ENCODE measurements at places on chromosomes 4 and X.

DNA sequence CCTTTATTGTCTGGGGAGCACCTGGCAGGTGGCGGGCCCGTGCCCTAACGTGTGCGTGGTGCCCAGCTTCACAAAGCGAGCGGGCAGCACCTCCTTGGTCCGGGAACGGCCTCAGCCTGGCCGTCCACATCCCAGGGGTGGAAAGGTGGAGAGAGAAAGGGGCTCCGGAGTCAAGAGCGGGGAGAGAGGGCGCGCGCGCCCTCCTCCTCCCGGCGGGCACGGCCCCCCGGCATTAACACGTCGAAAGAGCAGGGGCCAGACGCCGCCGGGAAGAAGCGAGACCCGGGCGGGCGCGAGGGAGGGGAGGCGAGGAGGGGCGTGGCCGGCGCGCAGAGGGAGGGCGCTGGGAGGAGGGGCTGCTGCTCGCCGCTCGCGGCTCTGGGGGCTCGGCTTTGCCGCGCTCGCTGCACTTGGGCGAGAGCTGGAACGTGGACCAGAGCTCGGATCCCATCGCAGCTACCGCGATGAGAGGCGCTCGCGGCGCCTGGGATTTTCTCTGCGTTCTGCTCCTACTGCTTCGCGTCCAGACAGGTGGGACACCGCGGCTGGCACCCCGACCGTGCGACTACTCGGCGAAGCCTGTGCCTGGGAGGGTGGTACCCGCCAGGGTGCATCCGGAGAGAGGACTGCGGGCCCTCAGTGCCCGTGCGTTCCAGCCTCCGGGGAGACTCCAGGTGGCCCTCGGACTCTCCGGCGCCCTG lies at the start of gene KIT:
Gene KIT (plus strand): TSS at position 407 of the 701 bp plus-strand sequence. CDS start 58 bp downstream, at position 465.
- DNase-seq: peak; percentile 92

- DNase-seq: no peak
These were observed 17.9 kb downstream of the EXOC1 start for GRCh38 chr4:55871299-55871800.

GRCh38 chrX:48715072-48715471 lies 18.5 kb downstream of the SUV39H1 start:
- DNase-seq: no peak

DNA sequence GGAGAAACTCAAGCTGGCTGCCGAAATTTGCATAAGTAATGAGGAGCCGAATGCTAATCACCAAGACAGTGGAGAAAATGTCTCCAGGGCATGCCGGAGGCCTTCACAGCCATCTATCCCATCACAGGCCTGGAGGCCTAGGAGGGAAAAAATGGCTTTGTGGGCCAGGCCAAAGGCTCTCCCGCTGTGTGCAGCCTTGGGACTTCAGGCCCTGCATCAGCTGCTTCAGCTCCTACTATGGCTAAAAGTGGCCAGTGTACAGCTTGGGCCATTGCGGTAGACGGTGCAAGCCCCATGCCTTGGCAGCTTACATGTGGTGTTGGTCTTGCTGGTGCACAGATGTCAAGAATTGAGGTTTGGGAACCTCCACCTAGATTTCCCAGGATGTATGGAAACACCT lies 162.6 kb upstream of the FAM47A start:
- no peak for DNase-seq

DNA sequence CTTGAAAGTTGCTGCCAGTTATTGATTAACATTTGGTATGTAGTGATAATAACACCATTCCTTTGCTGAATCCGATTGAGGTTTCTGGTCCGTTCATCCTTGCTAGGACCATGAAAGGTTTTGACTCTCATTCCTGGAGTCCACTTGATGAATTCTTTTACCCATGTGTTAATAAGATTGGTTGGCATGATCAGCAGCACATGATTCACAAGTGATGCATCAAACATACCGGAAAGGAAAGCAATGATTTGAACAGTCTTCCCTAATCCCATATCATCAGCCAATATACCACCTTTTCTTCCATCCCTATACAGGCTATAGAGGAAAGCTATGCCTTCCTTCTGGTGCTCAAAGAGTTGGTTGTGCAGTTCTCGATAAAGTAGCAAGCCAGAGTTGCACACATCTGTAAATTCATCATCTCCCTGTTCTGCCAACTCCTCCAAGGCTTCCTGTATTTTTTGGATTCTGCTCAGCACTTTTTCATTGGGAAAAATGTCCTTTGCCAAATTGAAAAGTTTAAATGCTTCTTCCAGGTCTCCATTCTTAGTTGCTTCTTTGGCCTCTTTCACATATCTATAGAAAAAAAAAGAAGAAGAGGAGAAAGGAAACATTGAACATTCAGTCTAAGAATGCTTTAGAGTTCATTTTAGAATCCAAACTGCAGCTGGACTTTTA lies 26.7 kb downstream of the PIN4 start:
- no peak for DNase-seq

GRCh38 chr4:1462768-1463075 lies 56.5 kb upstream of the NKX1-1 start:
- no peak for DNase-seq

DNA sequence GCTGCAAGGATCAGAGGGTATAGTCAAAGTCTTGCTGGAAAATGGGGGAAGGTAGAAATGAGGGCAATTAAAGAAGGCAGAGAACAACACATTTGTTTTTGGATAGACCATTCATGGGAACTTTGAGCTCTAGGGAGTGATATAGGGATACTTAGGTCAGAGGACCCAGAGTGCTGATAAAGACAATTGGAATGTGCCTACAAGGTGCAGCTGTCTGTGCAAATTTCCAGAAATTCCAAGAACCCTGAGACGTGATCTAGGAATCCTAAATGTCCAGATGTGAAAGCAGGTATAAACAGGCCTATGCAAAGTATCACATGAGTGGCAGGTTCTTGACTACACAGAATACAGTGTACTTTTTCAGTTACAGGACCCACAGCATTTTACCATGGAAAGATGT lies 24.2 kb downstream of the FNIP2 start:
- DNase-seq: no peak

DNA sequence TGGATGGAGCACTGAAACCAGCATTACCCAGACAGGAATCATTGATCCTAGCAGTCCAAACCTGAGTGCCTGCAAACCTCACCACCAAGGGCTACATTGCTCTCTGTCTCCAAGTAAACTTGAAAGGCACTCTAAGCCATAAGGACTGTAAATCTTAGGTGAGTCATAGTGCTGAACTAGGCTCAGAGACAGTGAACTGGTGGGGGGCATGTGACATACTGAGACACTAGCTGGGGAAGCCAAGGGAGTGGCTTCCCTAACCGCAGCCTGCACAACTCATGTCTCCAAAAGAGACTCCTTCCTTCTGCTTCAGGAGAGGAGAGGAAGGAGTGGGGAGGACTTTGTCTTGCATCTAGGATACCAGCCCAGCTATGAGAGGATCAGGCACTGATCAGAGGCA lies 235.5 kb upstream of the ACTRT1 start:
- DNase-seq: no peak

- DNase-seq: no peak
These were observed 1359.5 kb upstream of the DIAPH2 start for GRCh38 chrX:95325185-95325584.

GRCh38 chr4:48667148-48667547 lies 112.9 kb downstream of the FRYL start:
- no peak for DNase-seq

DNA sequence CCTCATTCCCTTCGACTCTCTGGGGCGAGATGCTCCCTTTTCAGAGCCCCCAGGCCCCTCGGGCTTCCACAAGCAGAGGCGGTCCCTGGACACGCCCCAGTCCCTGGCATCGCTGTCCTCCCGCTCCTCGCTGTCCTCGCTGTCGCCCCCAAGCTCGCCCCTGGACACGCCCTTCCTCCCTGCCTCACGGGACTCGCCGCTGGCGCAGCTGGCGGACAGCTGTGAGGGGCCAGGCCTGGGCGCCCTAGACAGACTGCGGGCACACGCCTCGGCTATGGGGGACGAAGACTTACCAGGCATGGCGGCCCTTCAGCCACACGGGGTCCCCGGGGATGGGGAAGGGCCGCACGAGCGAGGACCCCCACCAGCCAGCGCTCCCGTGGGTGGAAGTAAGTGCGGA lies 39.5 kb upstream of the CLCN4 start:
- no peak for DNase-seq

DNA sequence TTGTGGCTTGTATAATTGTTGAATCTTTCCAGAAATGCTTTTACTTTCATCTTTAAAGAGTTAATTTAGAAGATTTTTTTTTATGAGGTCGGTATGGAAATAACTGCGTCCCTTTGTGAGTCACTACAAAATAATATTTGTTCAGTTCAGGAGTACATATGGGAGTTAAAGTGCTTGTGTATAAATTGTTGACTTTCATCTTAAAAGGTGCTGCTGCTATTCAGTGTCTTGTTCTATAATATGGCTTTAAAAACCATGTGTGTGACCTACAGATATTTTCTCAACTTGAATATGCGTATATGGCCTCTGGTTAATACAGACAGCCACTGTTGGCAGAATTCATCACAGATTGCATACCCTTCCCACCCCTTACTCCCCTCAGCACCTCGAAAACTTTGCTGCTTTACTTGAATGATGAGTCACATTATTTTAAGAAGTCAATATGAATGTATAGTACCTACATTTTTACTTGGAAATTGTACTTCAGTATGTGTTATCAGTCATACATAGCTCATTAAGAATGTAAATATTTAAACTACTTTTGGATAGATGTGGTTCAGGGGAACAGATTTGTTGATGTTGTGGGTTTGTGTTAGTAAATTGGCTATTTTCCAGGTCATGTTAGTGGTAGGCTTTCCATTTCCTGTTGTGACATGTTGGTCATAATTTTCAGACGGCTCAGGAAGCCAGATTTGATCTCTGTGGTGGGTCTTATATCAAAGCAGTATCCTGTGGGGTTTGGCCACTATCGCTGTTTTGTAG lies 1.5 kb downstream of the CLCN3 start:
- DNase-seq: no peak

DNA sequence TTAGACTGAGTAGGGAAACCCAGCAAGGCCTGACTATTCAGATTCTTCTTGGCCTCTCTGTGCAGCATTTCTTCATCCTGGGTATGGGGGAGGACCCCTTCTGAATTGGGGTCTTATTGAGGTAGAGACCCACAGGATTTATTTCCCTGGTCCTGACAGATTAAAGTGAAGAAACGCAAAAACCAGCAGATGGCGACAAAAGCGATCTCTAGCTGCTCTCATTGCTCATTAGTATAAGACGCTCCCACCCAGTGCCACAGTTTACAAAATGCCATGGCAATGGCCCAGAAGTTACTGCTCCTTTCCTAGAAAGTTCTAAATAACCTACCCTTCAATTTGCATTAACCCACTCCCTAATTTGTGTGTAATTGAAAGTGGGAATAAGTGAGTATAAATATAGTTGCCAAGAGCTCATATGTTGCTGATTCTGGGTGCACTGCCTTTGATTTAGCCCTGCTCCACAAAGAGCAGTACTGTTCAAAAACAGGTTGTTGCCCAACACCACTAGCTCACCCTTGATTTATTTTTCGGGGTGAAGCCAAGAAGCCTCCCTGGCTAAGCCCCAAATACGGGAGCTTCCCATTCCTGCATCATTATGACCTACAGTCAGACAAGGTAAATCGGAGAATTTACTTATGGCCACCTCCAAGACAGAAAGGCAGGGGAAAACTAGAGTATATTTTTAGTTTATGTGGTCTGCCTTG lies 3.7 kb upstream of the BEX4 start:
- DNase-seq: peak; percentile 65

GRCh38 chr4:152064753-152065152 lies 303.9 kb upstream of the GATB start:
- no peak for DNase-seq

GRCh38 chrX:20244931-20245330 lies 21.8 kb downstream of the RPS6KA3 start:
- no peak for DNase-seq

GRCh38 chr4:19259920-19260319 lies 991.8 kb upstream of the SLIT2 start:
- no peak for DNase-seq

- DNase-seq: no peak
These were observed 73.6 kb downstream of the SNX25 start for GRCh38 chr4:185282968-185283367.

DNA sequence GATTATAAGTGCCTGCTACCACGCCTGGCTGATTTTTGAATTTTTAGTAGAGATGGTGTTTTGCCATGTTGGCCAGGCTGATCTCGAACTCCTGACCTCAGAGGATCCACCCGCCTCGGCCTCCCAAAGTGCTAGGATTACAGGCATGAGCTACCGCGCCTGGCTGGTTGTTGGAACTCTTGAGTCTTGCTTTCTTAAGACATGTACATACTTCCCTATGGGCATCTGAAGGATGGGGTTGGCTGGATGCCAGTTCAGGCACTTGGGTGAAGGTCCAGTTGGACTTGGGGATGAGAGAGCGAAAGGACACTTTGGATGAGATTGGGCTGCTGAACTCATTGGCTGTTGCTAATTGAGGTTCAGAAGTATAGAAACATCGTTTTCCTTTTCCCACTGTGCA lies 40.5 kb downstream of the ATG4A start:
- no peak for DNase-seq

GRCh38 chrX:133337250-133337649 lies 78.0 kb downstream of the GPC4 start:
- no peak for DNase-seq

DNA sequence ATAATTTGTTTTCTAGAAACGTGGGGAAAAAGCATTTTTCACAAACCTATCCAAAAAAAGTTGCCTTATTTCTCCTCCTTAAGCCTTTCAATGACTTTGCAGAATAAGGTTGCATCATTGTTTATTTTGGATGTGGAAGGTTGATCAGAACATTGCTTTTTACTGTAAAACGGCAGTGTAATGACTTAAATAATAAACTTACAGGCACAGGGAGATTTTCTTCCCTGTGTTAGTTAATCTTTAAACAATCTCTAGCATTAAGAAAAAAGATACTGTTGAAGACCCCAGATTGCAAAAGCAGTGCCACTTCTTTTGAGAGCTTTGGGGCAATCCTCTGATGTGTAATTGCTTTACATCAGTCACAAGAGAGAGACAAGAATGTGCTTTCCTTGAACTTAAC lies 153.4 kb downstream of the ARX start:
- no peak for DNase-seq

DNA sequence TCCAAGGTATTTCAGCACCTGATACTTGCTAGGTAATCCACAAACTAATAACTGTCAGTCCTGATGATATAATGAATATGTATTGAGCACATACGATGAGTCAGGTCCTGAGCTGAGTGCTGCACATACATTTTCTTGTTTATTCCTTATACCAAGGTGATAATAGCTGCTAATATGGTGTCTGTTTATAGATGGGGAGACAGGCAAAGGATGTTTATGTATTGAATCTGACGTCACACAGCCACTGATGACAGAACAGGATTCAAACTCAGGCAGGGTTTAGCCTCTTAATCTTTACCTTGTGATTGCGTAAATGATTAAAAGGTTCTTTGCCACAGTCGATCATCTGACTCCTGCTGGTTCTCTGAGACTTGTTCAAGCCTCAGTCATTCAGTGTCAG lies 609.9 kb upstream of the CPEB2 start:
- DNase-seq: no peak

GRCh38 chr4:71334465-71334882 lies 4.3 kb upstream of the SLC4A4 start:
- no peak for DNase-seq

DNA sequence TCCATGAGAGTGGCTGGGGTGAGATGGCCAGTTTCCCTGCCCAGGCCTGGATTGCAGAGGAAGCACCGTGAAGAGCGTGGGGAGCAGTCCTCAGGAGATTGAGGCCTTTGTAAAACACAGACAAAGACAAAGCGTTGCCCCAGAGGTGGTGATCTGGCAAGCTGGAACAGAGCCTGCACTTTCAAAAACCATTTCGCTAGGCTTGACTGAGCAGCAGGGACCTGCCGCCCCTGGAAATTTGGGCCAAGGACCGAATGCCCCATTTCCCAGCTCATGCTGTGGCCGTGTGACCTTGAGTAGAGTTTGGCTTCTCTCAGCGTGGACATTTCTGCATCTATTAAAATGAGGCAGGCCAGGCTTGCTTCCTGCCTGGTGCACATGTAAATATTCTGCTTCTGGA lies 381.4 kb downstream of the BCOR start:
- no peak for DNase-seq
